ENCODE measurements at places on chromosomes 3 and 15.
A peak's percentile ranks its signal among the peaks of the same experiment; 100 is the strongest.

- DNase-seq: no peak
- H3K27ac ChIP-seq: no peak overlapping the region
- no peak overlapping the region for H3K4me3 ChIP-seq
- no peaks in the 10 kb centered on the region for H3K27me3 ChIP-seq
Observed at GRCh38 chr15:72058585-72058984, 59.4 kb downstream of the MYO9A start.

GRCh38 chr3:172241405-172241804 is 202.0 kb downstream of the FNDC3B start:
- no peak overlapping the region for H3K27ac ChIP-seq
- H3K36me3 ChIP-seq: no peaks in the 10 kb centered on the region
- H3K4me1 ChIP-seq: no peaks in the 10 kb centered on the region
- no peak for DNase-seq
- no peaks in the 10 kb centered on the region for H3K27me3 ChIP-seq
- H3K4me3 ChIP-seq: no peak overlapping the region

- no peak for DNase-seq
- H3K27ac ChIP-seq: peak overlapping the region; percentile 52
- no peaks in the 10 kb centered on the region for H3K4me1 ChIP-seq
- no peaks in the 10 kb centered on the region for H3K36me3 ChIP-seq
Observed at GRCh38 chr15:66661432-66662096, 40.5 kb upstream of the SMAD6 start.

DNA sequence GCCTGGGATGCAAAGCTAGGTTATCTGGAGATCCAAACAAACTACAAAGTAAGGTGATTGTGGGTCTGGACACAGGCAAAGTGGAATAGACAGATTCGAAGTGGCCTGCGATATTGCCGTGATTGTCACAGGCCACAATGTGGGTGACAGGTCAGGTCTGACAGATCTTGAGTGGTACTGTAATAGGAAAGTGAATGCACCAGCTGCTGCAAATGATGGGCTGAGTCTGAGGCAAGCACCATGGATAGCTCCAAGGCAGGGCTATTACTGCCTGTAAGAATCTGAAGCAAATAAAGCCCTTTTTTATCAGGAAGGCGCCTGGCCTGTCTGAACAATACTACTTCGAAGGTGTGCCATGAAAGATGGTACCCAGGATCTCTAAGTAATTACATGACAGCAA is 10.0 kb downstream of the ARMC8 start:
- H3K27me3 ChIP-seq: no peaks in the 10 kb centered on the region
- no peak overlapping the region for H3K27ac ChIP-seq
- no peak for DNase-seq
- H3K4me3 ChIP-seq: no peak overlapping the region
- H3K36me3 ChIP-seq: peaks cover 4% of the 10 kb centered on the region

DNA sequence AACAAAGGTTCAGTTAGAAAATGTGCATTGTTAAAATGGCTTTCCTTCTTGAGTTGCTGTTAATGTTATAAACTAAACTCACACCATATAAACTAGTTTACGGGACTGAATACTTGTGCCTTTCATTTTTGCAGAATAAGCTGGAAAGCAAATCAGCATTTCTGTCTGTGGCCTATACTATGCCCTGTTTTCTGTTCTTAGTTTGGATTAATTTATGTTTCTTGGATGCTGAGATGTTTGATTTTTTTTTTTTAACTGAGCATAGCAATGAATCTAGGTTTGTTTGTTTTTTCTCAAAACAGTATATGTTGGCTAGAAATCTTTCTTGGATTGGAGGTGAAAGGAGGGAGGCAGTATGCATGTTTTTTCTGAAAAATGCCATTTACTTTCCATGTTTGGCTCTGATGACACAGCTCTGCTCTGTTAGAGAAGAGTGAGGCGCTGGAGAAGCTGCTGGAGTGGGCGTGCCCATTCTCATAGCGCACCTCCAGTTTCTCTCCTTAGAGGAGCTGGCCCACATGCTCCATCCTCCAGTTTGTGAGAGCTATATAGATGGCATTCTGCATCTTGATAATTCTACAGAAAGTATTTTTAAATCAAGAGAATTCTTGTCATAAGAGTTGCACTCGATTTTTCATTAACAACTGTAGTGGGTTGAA is 423.6 kb upstream of the TPM1 start:
- H3K4me1 ChIP-seq: peaks cover 7% of the 10 kb centered on the region
- H3K27ac ChIP-seq: peak overlapping the region; percentile 78
- no peaks in the 10 kb centered on the region for H3K36me3 ChIP-seq

GRCh38 chr3:122186372-122186771 is 2.9 kb downstream of the CASR start:
- no peak for DNase-seq
- no peaks in the 10 kb centered on the region for H3K36me3 ChIP-seq
- H3K27me3 ChIP-seq: peaks cover 6% of the 10 kb centered on the region
- no peak overlapping the region for H3K27ac ChIP-seq

- H3K27ac ChIP-seq: no peak overlapping the region
- H3K36me3 ChIP-seq: no peaks in the 10 kb centered on the region
- no peaks in the 10 kb centered on the region for H3K27me3 ChIP-seq
- H3K4me3 ChIP-seq: no peak overlapping the region
- H3K4me1 ChIP-seq: peaks cover 11% of the 10 kb centered on the region
Observed at GRCh38 chr3:127668906-127669305, 3.8 kb upstream of the ABTB1 start.

- no peak overlapping the region for H3K4me3 ChIP-seq
- H3K36me3 ChIP-seq: peaks cover 42% of the 10 kb centered on the region
- no peak for DNase-seq
- no peaks in the 10 kb centered on the region for H3K4me1 ChIP-seq
- H3K27me3 ChIP-seq: no peaks in the 10 kb centered on the region
- H3K27ac ChIP-seq: no peak overlapping the region
Observed at GRCh38 chr3:62284442-62284841, 88.9 kb downstream of the FEZF2 start.

GRCh38 chr3:132543011-132543739 is 53.9 kb upstream of the ACKR4 start:
- H3K4me1 ChIP-seq: no peaks in the 10 kb centered on the region
- no peaks in the 10 kb centered on the region for H3K27me3 ChIP-seq
- no peak for DNase-seq
- no peak overlapping the region for H3K4me3 ChIP-seq
- no peak overlapping the region for H3K27ac ChIP-seq

Measured in ascending aorta (tissue), 2 donors.